Aorta (tissue), 5 donors: ENCODE measurements at places on chromosomes 7 and 10. TPM values are rescaled to one million over a fixed set of nuclear protein-coding genes. Genes with fewer than 3 reads are reported as not detected.

The ITGB8 gene
- 24.7 TPM for total RNA-seq

- DNase-seq: no peak
Observed at GRCh38 chr7:83608716-83609115, 40.2 kb downstream of the SEMA3E start.

DNA sequence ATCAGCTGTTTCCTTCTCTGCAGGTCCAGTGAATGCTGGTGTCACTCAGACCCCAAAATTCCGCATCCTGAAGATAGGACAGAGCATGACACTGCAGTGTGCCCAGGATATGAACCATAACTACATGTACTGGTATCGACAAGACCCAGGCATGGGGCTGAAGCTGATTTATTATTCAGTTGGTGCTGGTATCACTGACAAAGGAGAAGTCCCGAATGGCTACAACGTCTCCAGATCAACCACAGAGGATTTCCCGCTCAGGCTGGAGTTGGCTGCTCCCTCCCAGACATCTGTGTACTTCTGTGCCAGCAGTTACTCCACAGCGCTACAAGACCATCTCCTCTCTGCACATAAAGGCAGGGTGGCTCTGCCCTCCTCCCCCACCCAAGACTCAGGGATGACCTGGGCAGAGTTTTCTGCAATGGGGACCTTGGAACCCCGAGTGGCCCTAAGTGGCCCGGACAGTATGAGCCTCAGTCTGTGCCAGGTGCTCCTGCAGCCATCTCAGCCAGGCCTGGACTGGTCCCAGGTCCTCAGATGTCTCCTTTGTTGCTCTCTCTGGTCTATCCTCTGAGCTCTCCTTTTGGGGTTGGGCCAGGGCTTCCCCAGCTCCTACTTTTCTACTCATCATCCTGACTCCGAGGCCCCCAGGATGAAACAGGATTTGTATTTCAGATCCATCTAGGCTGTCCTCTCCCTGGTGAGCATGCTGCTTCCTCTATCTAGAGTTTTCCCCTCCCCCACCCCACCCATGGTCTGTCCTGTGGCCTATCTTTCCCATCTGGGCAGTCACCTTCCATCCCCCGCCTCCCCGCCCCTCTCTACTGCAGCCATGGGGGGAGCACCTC lies 212.1 kb upstream of the PRSS58 start:
- no peak for DNase-seq

- no peak for DNase-seq
Observed at GRCh38 chr7:116653204-116653603, 18.8 kb upstream of the MET start.

DNA sequence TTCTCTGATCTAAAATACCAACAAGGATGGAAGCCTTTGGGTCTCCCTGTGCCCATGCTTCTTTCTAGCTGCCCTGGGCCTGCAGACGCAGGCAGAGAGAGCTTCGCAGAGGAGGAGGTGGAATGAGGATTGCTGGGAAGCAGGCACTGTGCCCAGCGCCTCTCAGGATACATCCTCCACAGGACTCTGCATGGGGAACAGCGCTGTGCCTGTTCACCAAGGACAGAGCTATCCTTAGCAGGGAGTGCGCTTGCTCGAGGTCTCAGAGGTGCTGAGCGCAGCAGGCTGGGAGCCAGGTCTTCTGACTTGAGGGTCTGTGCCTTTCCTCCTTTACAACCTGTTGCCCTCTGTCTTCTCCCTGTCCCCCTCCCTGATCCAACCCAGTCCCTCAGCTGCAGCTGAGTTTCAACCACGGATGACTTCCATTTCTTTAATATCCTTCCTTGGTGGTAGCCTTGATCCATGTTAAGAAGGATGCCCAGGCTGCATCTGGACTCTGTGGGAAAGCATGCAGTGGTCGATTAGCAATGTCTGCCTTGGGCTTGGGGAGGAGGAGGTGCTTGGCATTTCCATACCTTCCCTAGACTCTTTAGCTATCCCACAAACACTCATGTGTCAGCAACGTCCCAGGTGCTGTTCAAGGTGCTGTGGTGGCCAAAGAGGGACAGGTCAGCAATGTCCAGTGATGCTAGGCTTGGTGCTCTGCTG lies 219.6 kb upstream of the GPR26 start:
- no peak for DNase-seq

GRCh38 chr7:159013181-159013690 lies 131.4 kb downstream of the VIPR2 start:
- DNase-seq: no peak

- no peak for DNase-seq
Observed at GRCh38 chr10:43814663-43815062, 166.0 kb upstream of the ZNF32 start.

The CALML5 gene
- not detected for total RNA-seq

DNA sequence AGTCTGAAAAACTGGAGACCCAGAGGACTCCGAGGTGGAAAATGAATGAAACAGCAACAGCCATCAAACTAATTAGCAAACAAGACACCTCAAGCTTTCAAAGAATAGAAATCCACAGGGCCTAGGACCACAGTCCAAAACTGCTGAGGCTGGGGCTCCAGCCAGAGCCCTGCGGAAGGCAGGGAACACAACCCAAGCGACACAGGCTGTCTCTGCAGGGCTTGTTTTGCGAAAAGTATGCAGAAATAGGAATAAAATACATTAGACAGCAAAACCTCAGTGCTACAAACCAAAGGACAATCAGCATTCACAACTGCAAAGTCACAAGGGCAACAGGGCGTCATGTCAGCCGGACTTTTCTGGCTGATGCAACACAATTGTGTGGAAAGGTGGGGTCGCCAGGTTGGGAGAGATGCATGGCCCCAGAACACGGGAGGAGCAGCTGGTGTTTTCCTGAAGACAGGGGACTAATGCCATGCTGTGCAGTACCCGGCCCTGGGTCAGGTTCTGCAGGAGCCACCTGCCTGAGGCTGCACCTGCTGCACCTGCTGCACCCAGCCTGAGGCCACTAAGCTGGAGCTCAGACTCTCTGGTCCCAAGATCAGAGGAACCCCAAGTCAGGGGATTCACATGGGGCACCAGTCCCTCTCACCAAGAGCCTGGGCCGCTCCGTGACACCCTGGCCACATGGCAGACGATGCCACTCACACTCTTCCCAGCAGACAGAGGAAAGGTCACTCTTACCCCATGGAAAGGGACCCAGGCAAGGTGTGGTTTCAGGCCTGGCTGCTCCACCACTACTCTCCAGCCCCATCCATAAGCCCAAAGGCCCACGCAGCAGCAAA lies 74.2 kb downstream of the MAD1L1 start:
- peak; percentile 19 for DNase-seq

- DNase-seq: no peak
Observed at GRCh38 chr10:93346108-93346507, 136.0 kb downstream of the MYOF start.
